ENCODE measurements at places on chromosomes 12 and 14. TPM values are rescaled to one million over a fixed set of nuclear protein-coding genes. Genes with fewer than 3 reads are reported as not detected.

DNA sequence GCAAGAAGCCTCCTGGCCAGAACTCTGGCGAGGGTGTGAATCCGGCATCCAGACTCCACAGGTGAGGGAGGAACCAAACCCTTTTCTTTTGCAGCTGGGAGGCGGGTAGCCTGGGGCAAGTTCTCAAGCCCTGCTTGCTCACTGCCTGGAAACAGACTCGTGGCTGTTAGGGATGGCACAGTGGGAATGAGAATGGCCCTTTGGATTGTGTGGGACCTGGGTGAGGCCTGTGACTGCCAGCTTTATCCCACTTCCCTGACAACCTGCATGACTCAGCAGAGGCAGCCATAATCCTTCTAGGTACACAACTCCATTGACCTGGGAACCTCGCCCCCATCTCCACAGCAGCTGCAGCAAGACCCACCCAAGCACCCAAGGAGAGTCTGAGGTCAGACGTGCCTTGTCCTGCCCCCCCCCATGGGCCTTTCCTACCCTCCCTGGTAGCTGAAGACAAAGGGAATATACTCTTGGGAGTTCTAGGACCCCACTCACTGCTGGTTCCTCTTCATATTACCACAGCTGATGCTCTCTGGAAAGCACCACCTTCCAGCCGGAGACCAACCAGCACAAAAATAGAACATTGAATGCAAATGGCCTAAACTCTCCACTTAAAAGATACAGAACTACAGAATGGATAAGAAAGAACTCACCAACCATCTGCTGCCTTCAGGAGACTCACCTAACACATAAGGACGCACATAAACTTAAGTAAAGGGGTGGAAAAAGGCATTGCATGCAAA lies 5.1 kb upstream of the GPR33 start:
- DNase-seq: no peak

DNA sequence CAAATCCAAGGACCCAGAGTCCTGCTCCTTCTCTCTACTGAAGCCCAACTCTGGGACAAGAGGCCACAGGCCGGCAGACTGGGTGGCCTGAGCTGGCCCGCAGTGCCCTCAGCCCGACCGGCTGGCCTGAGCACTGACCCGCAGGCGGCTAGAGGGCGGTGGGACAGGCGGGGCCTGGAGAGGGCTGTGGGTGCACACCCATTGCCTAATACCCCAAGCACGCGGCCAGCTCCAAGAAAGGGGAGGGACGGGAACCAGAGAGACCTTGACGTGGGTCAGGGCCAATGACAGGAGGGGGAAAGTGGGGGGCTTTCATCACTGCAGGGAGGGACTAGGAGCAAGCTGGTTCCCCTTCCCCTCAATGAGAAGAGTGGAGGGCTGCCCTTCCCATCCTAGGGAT lies 2.0 kb upstream of the WNT10B start:
- DNase-seq: no peak

DNA sequence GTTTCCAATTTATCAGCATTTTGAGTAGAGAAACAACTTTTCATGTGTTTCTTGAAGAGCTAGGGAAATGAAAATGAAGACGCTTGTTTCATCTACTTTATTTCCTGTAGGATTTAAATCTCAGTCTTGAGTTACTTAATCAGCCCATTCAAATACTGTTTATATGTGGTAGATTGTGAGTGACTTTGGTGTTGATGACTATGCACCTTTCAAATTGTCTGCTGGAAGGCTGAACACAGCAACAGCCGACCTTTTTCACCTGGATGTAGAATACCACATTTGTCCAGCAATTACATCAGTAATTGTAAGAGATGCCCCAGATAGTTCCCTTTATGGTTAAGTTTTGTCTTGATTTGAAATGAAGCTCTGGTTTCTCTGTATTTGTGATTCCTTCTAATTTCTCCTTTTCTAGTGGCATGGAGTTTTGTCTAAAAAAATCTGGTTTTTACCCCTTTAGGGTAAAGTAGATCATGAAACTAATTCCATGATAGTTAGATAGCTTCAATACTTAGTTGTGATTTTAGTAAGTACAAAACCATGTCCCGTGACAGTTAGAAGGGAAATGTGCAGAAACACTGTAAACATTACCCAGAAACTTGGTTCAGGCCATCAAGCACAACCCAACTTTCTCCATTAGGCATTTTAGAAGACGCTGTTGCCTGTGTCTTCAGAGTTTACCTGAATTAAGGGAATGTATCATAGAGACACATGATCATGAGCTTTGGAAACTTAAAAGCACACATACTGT lies 165.0 kb downstream of the SRGAP1 start:
- no peak for DNase-seq

SPTB gene
- total RNA-seq: 0.83 TPM

GRCh38 chr12:39499296-39499695 lies 56.4 kb upstream of the KIF21A start:
- DNase-seq: no peak

GRCh38 chr14:51394384-51394783 lies 154.3 kb downstream of the TMX1 start:
- DNase-seq: no peak

CARMIL3 gene
- 0.29 TPM for total RNA-seq

GRCh38 chr14:61644834-61645233 lies 50.5 kb upstream of the HIF1A start:
- no peak for DNase-seq

- no peak for DNase-seq
Measured at GRCh38 chr14:47223656-47224055, 451.7 kb downstream of the MDGA2 start.

GRCh38 chr14:68450391-68451120 lies 342.3 kb downstream of the ZFP36L1 start:
- no peak for DNase-seq

DNA sequence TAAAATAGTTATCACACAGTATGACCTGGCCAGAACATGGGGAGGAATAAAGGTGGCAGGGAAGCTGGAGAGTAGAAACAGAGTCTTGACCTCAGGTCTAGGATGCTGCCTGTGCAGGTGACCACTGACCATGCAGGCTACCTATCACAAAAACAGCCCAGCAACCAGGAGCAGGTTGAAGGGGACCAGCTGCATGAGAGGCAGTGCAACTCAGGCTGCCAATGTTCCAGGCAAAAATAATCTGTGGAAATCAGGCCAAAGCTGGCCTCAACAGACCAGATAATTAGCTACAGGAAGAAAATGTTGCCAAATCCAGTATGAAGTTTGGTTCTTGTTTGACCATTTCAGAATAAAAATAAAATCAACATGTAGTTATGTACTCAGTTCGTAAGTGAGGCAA lies 72.6 kb downstream of the PDE6H start:
- DNase-seq: no peak

GATC gene
- 18.5 TPM for total RNA-seq

GRCh38 chr12:9763025-9763424 lies 2.3 kb upstream of the CD69 start:
- DNase-seq: no peak
